Spinal cord (tissue), 10 donors: ENCODE measurements at places on chromosomes 12 and 14.

- H3K27ac ChIP-seq: no peak overlapping the region
- H3K4me1 ChIP-seq: peaks cover 30% of the 10 kb centered on the region
- no peaks in the 10 kb centered on the region for H3K27me3 ChIP-seq
- H3K4me3 ChIP-seq: no peak overlapping the region
- peaks cover 2% of the 10 kb centered on the region for H3K36me3 ChIP-seq
- no peak for DNase-seq
Observed at GRCh38 chr14:72788255-72788654, 105.6 kb downstream of the DPF3 start.

DNA sequence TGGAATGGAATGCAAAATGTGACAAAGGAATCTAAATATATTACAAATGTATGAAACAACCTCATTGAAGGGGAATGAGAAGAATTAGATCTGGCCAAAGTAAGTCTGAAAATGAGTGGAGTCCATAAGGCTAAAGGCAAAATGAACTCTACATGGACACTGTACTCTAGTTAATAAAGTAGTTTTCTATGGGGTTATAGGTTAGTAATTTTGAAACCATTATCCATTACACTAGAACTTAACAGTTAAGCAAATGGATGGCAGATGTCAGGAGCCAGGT, 222.1 kb downstream of the NUAK1 start:
- H3K27ac ChIP-seq: no peak overlapping the region
- no peaks in the 10 kb centered on the region for H3K27me3 ChIP-seq
- no peaks in the 10 kb centered on the region for H3K36me3 ChIP-seq
- no peak overlapping the region for H3K4me3 ChIP-seq
- peaks cover 5% of the 10 kb centered on the region for H3K4me1 ChIP-seq

DNA sequence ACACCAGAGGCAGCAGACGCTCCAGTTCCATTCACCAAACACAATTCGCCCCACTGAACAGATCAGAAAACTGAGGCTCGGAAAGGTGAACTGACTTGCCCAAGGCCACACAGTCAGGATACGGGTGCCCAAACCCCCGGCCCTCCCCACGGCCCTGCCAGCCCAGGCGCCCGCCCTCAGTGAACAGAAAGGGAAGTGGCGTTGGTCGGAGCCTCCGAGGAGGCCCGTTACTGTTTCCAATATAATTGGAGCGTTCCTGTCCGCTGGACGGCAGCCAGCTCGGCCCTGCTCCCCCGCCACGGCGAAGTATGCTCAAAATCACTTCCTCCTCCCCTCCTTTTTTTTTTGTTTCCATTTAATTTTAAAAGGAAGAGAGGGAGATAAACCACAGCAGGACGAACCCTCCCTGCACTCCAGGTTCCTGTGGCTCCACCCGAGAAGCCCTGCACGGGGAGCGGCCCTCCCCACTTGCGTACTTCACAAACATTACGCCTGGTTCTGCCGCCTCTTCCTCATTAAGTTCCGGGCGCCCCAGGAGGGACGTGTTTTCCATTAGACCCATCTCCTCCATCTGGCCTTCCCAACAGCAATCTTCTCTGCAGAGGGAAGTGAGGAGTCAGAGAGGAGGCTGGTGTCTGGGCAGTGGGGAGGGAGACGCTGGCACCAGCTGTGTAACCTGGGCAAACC, 61.1 kb downstream of the NCOR2 start:
- H3K27ac ChIP-seq: peak overlapping the region; percentile 72
- H3K36me3 ChIP-seq: peaks cover 46% of the 10 kb centered on the region
- no peak for DNase-seq
- peaks cover 96% of the 10 kb centered on the region for H3K4me1 ChIP-seq

DNA sequence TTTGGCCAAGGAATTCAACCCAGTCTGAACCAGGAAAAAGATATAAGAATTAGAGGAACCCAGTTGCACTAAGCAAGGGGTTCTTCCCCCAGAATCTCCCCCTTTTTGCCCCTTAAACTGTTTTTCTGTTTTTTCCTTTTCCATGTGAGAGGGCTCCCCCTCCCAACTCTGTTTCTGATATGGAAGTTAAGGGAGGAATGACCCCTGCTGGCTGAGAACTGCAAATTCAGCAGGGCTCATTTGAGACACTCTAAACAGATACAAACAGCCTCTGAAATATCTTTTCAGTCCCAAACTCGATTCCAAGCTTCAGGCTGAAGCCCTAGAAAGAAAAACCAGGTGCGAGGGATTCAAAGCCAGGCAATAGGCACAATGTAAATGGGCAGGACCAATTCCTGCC, 132.7 kb downstream of the SLC41A2 start:
- peaks cover 2% of the 10 kb centered on the region for H3K36me3 ChIP-seq
- H3K27me3 ChIP-seq: no peaks in the 10 kb centered on the region
- DNase-seq: no peak
- H3K27ac ChIP-seq: no peak overlapping the region
- H3K4me1 ChIP-seq: no peaks in the 10 kb centered on the region

GRCh38 chr12:50647031-50647430, 116.9 kb upstream of the ATF1 start:
- no peaks in the 10 kb centered on the region for H3K27me3 ChIP-seq
- no peak for DNase-seq
- no peak overlapping the region for H3K4me3 ChIP-seq

GRCh38 chr14:104195878-104196277, 57.5 kb downstream of the KIF26A start:
- peak; percentile 54 for DNase-seq
- H3K27ac ChIP-seq: no peak overlapping the region
- peaks cover 38% of the 10 kb centered on the region for H3K4me1 ChIP-seq
- peaks cover 5% of the 10 kb centered on the region for H3K27me3 ChIP-seq

- H3K27me3 ChIP-seq: no peaks in the 10 kb centered on the region
- no peak for DNase-seq
- H3K4me3 ChIP-seq: no peak overlapping the region
- peaks cover 36% of the 10 kb centered on the region for H3K4me1 ChIP-seq
Observed at GRCh38 chr12:108302403-108303311, 36.5 kb downstream of the CMKLR1 start.

- no peak overlapping the region for H3K27ac ChIP-seq
- no peaks in the 10 kb centered on the region for H3K4me1 ChIP-seq
- DNase-seq: no peak
- H3K4me3 ChIP-seq: no peak overlapping the region
- H3K36me3 ChIP-seq: no peaks in the 10 kb centered on the region
Observed at GRCh38 chr14:81295958-81296923, 75.5 kb upstream of the GTF2A1 start.

DNA sequence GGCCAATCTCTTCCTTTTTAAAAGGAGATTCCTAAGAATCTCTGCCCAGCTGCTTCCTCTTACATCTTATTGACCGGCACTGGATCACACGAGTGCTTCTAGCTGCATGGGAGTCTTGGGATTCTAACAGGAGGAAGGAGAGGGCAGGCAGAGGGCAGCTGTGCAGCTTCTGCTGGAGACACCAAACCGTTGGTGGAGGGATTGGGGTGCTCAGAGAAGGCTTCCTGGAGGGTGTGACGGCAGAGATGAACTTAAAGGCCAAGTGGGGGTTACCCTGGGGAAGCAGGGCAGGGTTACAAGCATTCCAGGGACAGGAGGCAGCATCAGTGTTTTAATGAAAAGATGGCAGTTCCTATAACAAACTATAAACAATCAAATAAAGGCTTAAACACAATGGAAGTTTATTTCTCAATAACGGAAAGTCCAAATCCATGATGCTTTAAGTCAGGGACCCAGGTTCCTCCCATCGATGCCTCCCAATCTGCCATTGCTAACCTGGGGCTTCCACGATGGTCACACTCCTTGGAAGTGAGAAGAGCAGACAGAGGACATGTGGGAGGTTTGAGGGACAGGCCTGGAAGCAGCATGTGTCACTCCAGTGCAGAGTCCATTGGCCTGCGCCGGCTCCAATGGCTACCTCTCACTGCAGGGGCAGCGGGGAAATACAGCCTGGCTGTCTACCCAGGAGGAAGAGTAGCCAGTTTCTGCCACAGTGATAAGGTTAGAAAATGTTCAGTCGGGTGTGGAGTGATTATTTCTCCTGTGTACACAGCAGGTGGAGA, 53.1 kb upstream of the DDX11 start:
- no peak for DNase-seq
- H3K36me3 ChIP-seq: no peaks in the 10 kb centered on the region
- H3K27ac ChIP-seq: no peak overlapping the region
- no peak overlapping the region for H3K4me3 ChIP-seq
- peaks cover 7% of the 10 kb centered on the region for H3K4me1 ChIP-seq

GRCh38 chr12:50186681-50187080, 19.5 kb upstream of the CERS5 start:
- peak overlapping the region; percentile 76 for H3K27ac ChIP-seq
- H3K4me1 ChIP-seq: peaks cover 24% of the 10 kb centered on the region
- H3K36me3 ChIP-seq: peaks cover 9% of the 10 kb centered on the region
- DNase-seq: no peak
- no peaks in the 10 kb centered on the region for H3K27me3 ChIP-seq
- H3K4me3 ChIP-seq: no peak overlapping the region

DNA sequence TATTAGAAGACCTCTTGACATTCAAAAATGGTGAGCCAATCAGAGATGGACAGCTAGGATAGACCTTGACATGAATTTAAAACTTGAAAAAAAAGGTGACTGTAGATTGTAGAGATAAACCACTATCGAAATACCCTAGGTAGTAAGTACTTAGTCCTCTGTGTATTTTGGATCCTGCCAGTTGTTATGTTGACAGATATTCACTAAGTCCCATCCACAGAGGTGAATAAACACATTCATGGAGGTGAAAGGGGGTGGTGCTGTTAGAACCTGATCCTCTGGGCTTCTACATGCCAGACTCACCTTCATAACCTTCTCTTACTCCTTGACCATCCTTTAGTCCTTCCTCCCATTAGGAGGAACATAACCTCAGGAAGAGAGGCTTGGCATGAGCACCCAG, 72.3 kb downstream of the OTX2 start:
- no peaks in the 10 kb centered on the region for H3K36me3 ChIP-seq
- DNase-seq: no peak
- no peak overlapping the region for H3K4me3 ChIP-seq
- no peaks in the 10 kb centered on the region for H3K27me3 ChIP-seq

GRCh38 chr12:64944966-64945365, 120.5 kb downstream of the TBC1D30 start:
- no peak overlapping the region for H3K4me3 ChIP-seq
- no peak for DNase-seq
- H3K27me3 ChIP-seq: peaks cover 4% of the 10 kb centered on the region
- H3K36me3 ChIP-seq: no peaks in the 10 kb centered on the region

DNA sequence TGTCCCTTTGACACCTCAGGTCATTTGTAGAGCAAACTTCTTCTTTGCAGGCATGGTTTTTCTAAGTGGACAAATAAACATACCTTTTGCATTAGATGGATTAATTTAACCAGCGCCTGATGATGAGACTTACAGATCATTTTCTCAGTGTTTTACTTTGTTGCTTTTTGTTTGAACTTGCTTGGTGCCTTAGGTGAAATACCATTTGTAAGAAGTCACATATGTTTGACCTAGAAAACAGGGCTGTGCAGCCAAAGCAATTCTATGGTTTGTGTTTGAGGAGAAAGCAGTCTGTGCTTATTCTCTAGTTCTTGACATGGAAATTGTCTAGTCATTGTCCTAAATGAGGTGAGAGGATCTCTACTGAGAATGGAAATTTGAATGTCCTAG, 111.1 kb downstream of the DIP2B start:
- H3K27ac ChIP-seq: no peak overlapping the region
- no peaks in the 10 kb centered on the region for H3K27me3 ChIP-seq
- no peak for DNase-seq
- no peak overlapping the region for H3K4me3 ChIP-seq
- no peaks in the 10 kb centered on the region for H3K36me3 ChIP-seq

DNA sequence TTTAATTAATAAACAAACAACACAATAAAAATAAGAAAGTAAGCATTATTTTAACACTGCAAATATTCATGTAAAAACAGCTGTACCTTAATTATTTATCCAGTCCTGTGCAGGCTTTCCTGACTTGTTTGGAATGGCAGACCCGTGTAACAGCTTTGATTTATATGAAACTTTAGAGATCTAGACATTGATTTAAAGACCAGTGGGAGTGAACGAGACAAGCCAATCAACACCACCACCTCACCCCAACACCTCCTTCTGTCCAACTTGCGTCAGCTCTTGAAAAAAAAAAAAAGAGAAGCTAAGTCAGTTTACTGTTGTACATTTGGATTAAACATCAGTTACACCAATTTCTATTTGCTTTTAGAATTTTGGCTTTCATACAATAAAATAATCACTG, 22.3 kb downstream of the SLC38A4 start:
- no peak for DNase-seq
- H3K4me1 ChIP-seq: no peaks in the 10 kb centered on the region
- no peak overlapping the region for H3K27ac ChIP-seq
- no peaks in the 10 kb centered on the region for H3K36me3 ChIP-seq
- no peak overlapping the region for H3K4me3 ChIP-seq

GRCh38 chr14:75720116-75720515, 59.1 kb downstream of the TTLL5 start:
- H3K27me3 ChIP-seq: no peaks in the 10 kb centered on the region
- peaks cover 6% of the 10 kb centered on the region for H3K4me1 ChIP-seq
- no peaks in the 10 kb centered on the region for H3K36me3 ChIP-seq
- peak overlapping the region; percentile 87 for H3K27ac ChIP-seq
- no peak for DNase-seq
- no peak overlapping the region for H3K4me3 ChIP-seq

DNA sequence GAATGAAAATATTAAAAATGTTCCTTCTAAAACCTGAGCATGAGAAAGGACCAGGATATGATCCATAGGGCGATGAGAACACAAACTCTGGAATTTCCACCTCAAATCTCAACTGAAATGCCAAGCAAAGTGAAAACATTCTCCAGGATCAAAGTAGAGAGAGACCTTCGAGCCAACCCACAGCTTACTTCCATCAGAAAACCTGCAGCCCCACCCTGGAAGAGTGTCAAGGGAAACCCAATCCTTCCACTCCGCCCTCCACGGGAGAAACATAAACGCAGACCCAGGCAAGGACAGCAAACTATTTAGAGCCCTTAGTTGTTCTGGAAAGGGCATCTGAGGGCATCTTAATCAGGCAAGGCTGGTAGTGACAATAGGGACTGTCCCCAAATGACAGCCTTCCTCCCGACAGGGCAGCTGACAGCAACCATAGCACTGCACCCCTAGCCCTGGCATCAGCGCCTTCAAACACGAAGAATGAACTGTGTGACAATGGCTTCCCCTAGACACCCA, 21.8 kb downstream of the SLC15A4 start:
- H3K36me3 ChIP-seq: peaks cover 41% of the 10 kb centered on the region
- H3K4me1 ChIP-seq: peaks cover 3% of the 10 kb centered on the region
- no peak for DNase-seq

- H3K4me3 ChIP-seq: no peak overlapping the region
- no peaks in the 10 kb centered on the region for H3K27me3 ChIP-seq
- no peak overlapping the region for H3K27ac ChIP-seq
- no peaks in the 10 kb centered on the region for H3K4me1 ChIP-seq
- H3K36me3 ChIP-seq: peaks cover 22% of the 10 kb centered on the region
- no peak for DNase-seq
Observed at GRCh38 chr14:55389330-55389729, 22.3 kb downstream of the ATG14 start.

DNA sequence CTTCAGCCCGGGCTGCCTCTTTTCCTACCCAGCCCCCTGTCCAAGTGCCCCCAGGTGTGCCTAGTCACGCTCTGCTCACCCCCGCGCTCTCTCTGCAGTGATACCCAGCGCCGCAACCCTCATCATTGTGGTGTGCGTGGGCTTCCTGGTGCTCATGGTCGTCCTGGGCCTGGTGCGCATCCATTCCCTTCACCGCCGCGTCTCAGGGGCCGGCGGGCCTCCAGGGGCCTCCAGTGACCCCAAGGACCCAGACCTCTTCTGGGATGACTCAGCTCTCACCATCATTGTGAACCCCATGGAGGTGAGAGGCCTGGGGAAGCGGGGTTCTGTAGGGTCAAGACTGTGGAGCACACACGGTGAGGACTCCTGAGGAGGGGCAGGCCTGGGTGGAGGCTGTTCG, 27.2 kb downstream of the CLSTN3 start:
- no peak overlapping the region for H3K27ac ChIP-seq
- no peaks in the 10 kb centered on the region for H3K4me1 ChIP-seq
- H3K27me3 ChIP-seq: no peaks in the 10 kb centered on the region
- no peak overlapping the region for H3K4me3 ChIP-seq
- no peak for DNase-seq
